ENCODE measurements at places on chromosomes 1 and 21.

GRCh38 chr1:206714331-206715058 is 29.8 kb downstream of the MAPKAPK2 start:
- H3K27me3 ChIP-seq, result no peaks in the 10 kb centered on the region
- no peak overlapping the region for H3K4me3 ChIP-seq
- no peak for DNase-seq
- no peaks in the 10 kb centered on the region for H3K36me3 ChIP-seq
- no peaks in the 10 kb centered on the region for H3K4me1 ChIP-seq
- no peak overlapping the region for H3K27ac ChIP-seq

DNA sequence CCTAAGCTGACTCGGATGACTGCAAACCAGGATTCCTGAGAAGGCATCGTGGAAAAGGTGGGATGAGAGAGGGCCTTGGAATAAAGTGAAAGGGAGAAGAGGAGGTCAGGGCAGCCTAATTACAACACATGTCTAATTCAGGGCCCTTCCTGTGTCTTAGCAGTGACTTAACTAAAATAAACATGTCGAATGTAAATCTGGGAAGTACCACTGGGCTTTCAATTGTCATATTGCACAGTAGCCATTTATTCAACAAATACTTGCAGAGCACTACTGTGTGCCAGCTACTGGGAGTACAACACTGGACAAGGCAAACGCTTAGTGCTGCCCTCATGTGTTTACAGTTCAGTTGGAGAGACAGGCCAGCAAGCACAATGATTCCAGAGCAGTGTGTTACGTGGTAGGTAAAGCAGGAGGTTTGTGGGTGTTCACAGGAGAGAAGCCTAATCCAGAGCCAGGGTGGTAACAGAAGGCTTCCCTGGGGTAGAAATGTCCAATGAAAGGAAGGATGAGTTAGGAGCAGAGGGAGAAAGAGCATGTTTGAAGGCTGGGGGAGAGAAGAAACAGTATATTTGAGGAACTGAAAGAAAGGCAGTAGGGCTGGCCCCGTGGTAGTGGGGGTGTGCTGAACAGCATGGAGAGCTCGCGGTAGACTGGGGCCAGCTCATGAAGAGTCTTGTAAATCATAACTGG is 38.0 kb upstream of the RASAL2 start:
- H3K4me3 ChIP-seq, result no peak overlapping the region
- peaks cover 72% of the 10 kb centered on the region for H3K4me1 ChIP-seq
- DNase-seq, result no peak
- no peaks in the 10 kb centered on the region for H3K27me3 ChIP-seq
- H3K36me3 ChIP-seq, result no peaks in the 10 kb centered on the region
- no peak overlapping the region for H3K27ac ChIP-seq

GRCh38 chr1:229280921-229281320 is 10.0 kb downstream of the RAB4A start:
- DNase-seq, result no peak
- no peak overlapping the region for H3K4me3 ChIP-seq
- H3K27ac ChIP-seq, result no peak overlapping the region
- H3K36me3 ChIP-seq, result no peaks in the 10 kb centered on the region

DNA sequence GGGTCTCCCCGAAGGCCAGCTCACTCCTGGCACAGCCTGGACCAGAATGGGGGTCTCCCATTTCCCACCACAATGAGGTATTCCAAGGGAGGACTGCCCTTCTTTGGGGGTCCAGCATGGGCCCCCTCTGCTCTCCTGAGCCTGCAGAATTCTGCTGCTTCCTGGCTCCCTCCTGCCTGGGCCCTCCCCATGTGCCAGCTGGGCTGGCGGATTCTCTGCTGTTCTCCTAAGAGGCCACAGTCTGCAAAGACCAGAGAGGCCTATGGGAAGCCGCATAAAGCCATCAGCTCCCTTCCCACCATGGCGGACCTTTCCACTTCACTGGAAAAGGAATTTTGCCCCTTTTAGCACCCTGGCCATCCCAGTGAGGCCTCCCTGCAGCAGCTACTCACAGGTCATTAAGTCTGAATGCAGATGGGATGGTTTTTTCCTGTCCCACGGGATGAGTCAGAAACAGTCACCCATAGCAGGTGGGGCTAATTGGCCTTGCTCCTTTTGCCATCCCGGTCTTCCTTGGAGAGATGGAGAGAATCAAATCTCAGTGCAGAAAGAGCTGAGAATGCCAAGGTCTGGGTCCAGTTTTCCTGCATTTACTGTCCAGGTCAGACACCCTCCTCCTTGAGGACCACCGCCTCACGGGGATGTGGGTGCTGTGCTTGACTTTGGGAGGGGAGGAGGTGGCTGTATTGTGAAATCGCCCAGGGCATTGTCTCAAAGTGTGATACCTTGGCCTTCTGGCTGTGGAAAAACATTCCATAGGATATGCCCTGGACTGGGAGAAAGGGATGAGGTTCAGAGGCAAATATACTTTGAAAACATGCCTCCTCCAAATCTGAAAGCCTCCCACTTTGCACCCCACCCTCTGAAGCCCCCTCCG is 23.2 kb downstream of the MYBPH start:
- no peak for DNase-seq
- peaks cover 41% of the 10 kb centered on the region for H3K4me1 ChIP-seq
- no peak overlapping the region for H3K4me3 ChIP-seq
- H3K27ac ChIP-seq, result no peak overlapping the region
- no peaks in the 10 kb centered on the region for H3K27me3 ChIP-seq

DNA sequence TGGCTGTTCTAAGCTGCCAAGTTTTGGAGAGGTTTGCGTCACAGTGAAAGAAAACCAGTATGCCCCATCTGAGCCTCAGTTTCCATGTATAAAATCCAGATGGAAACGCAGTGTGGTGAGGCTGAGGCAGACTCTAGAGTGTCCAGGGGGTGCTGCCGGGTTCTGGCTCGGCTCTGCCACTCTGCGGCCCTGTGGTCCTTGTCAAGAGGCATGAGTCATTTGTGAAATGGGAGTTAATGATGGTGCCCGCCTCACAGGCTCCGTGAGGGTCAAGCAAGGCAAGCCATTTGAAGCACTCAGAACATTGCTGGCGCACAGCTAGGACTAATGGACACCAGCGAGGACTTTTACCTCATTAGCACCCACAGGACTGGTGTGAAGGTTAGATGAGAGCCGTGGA is 214.3 kb downstream of the PTPRU start:
- no peaks in the 10 kb centered on the region for H3K36me3 ChIP-seq
- H3K4me3 ChIP-seq, result no peak overlapping the region
- peaks cover 6% of the 10 kb centered on the region for H3K4me1 ChIP-seq
- H3K27me3 ChIP-seq, result no peaks in the 10 kb centered on the region

GRCh38 chr1:207362962-207363860 is 41.7 kb downstream of the CD55 start:
- H3K36me3 ChIP-seq, result no peaks in the 10 kb centered on the region
- no peak overlapping the region for H3K27ac ChIP-seq
- H3K4me3 ChIP-seq, result no peak overlapping the region

DNA sequence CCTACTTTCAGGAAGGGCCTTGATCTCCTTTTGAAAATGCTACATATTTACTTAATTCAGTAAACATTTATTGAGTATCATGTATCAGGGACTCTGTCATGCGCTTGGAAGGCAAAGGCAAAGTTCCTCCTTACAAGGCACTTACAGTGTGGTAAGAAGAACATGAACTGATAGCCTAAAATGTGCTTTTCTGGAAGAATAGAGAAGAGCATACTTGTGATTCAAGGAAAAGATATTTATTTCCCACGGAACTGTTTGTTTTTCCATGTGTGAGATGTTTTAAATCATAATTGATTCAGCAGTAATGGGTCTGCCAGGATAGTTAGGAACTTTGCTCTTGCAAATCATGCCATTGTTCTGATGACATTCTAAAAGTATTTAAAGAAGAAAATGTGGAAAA is 110.1 kb upstream of the ZNHIT6 start:
- H3K36me3 ChIP-seq, result no peaks in the 10 kb centered on the region
- peaks cover 20% of the 10 kb centered on the region for H3K4me1 ChIP-seq
- no peak overlapping the region for H3K27ac ChIP-seq
- H3K27me3 ChIP-seq, result no peaks in the 10 kb centered on the region

- H3K4me1 ChIP-seq, result peaks cover 6% of the 10 kb centered on the region
- H3K27me3 ChIP-seq, result no peaks in the 10 kb centered on the region
- H3K27ac ChIP-seq, result no peak overlapping the region
- H3K4me3 ChIP-seq, result no peak overlapping the region
- DNase-seq, result no peak
- no peaks in the 10 kb centered on the region for H3K36me3 ChIP-seq
Measured at GRCh38 chr1:198153804-198154203, 3.0 kb upstream of the NEK7 start.

DNA sequence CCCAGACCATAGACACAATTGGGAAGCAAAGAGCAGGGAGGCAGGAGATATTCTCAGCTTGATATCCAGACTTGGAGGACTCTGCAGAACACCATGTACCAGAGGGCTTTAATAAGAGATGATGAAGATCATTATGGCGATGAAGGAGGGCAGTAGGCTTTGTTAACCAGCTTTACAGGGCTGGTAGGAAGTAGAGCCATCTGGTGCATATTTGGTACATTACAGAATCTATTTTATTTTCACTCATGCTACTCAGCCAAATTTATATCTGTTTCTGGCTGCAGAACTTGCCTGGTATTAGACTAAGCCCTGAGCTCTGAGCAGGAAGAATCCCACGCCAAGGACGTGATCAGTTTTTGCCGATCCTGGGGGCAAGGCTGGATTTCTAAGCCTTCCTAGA is 61.8 kb upstream of the SYT6 start:
- H3K36me3 ChIP-seq, result no peaks in the 10 kb centered on the region
- H3K27me3 ChIP-seq, result peaks cover 7% of the 10 kb centered on the region
- no peak overlapping the region for H3K4me3 ChIP-seq
- H3K27ac ChIP-seq, result no peak overlapping the region
- peaks cover 9% of the 10 kb centered on the region for H3K4me1 ChIP-seq
- DNase-seq, result no peak

DNA sequence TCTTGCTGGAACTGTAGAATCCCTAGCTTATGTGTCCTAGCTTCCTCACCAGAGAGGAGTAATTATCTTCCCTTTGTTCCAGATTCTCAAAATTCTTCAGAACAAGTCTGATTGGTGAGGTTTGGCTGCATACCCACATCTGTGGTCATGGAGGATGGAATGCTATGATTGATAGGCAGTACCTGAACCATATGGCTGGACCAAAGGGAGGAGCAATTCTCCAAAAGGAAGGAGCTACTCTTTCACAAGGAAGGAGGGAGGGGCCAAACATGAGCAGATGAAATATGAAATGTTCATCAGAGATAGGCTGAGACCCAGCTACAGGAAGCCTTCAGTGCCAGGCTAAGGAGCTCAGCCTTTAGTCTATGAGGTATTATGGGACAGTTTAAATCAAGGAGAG is 5.0 kb upstream of the RNF19B start:
- DNase-seq, result no peak
- no peak overlapping the region for H3K27ac ChIP-seq
- H3K4me1 ChIP-seq, result peaks cover 12% of the 10 kb centered on the region
- no peak overlapping the region for H3K4me3 ChIP-seq
- no peaks in the 10 kb centered on the region for H3K36me3 ChIP-seq

- DNase-seq, result no peak
- no peak overlapping the region for H3K4me3 ChIP-seq
- peaks cover 21% of the 10 kb centered on the region for H3K4me1 ChIP-seq
- no peak overlapping the region for H3K27ac ChIP-seq
- peaks cover 2% of the 10 kb centered on the region for H3K27me3 ChIP-seq
Measured at GRCh38 chr1:33032126-33032869, 4.4 kb downstream of the AK2 start.

- H3K27ac ChIP-seq, result no peak overlapping the region
- no peaks in the 10 kb centered on the region for H3K36me3 ChIP-seq
- H3K4me1 ChIP-seq, result no peaks in the 10 kb centered on the region
- no peak overlapping the region for H3K4me3 ChIP-seq
- no peak for DNase-seq
- no peaks in the 10 kb centered on the region for H3K27me3 ChIP-seq
Measured at GRCh38 chr1:86828024-86828423, 85.9 kb downstream of the SELENOF start.

DNA sequence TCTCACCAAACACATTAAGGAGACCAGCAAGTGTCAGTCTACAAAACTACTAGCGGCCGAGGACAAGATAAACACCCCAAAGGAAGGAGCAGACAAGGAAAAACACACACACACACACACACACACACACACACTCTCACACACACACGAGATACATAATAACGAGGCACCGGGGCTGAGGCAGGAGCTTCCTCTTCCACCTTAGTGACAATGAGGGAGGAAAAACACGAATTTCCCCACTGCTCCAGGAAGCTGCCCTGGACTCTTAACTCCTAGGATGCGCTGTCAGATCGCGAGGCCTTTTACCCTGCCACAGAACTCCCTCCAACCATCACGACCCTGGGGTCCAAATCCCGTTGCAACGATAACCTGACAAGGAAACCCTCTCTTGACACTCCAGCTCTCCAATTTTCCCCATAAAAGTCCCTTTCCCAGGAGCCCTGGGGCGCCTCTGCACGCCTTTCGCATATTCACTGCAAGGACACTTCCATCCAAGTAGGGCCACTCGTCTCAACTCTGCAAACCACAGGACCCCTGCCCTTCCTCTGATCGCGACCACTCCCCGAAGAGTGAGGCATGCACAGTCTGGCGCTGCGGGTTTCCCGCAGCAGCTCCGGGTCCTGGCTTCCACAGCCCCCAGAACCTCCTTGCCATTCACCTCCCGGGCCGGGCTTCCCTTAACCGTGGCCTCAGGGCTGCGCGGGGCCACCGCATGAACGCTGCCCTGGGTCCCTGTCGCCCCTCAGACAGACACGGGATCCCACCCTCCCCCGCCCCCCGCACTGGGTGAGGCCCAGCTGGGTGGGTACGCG is 581 bp downstream of the ETV3 start:
- H3K27me3 ChIP-seq, result peaks cover 6% of the 10 kb centered on the region
- peak overlapping the region; percentile 83 for H3K4me3 ChIP-seq
- DNase-seq, result no peak
- peaks cover 47% of the 10 kb centered on the region for H3K4me1 ChIP-seq
- peaks cover 29% of the 10 kb centered on the region for H3K36me3 ChIP-seq
- H3K27ac ChIP-seq, result peak overlapping the region; percentile 57

DNA sequence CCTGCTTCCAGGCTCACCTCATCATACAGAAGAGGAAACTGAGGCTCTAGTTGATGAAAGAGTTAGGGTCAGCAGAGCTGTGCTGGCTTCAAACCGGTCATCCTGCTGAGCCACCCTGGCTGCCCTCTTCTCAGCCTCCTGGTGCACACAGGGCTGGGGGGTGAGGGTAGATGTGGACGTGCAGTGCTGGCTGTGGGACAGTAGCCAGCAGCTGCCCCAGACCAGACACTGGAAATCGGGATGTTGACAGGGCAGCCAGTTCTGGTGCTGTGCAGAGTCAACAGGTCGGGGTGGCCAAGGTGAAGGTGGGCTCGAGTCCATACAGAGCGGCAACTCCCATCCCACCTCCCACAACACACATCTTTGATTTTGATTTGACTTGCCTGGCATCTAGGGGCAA is 1.5 kb upstream of the CLCNKA start:
- H3K27me3 ChIP-seq, result no peaks in the 10 kb centered on the region
- DNase-seq, result no peak
- no peaks in the 10 kb centered on the region for H3K36me3 ChIP-seq
- H3K4me1 ChIP-seq, result peaks cover 19% of the 10 kb centered on the region
- H3K4me3 ChIP-seq, result no peak overlapping the region

DNA sequence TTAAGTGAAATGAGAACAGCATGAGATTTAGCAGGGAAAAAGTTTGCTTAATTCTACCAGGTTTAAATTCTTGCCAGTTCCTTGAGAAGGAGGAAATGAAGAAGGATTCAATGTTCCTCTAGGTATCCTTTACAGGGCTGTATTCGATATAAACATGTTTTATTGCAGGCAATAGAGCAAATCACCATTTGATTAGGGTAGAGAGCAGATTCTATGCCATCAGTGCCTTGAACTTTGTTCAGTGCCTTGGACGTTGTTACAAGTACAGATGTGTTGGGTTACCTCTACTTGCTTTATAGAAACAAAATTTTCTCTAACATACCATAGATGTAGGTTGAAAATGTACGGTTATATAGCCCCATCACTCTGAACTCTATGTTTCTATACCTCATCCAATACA is 18.2 kb upstream of the CLDN8 start:
- no peak for DNase-seq
- H3K4me3 ChIP-seq, result no peak overlapping the region
- no peak overlapping the region for H3K27ac ChIP-seq
- H3K36me3 ChIP-seq, result no peaks in the 10 kb centered on the region
- H3K4me1 ChIP-seq, result no peaks in the 10 kb centered on the region
- H3K27me3 ChIP-seq, result no peaks in the 10 kb centered on the region

All from GM23338 (cell line).